Caco-2 (cell line): ENCODE measurements at places on chromosomes 5 and 9. TPM values are rescaled to one million over a fixed set of nuclear protein-coding genes. Genes with fewer than 3 reads are reported as not detected.

DNA sequence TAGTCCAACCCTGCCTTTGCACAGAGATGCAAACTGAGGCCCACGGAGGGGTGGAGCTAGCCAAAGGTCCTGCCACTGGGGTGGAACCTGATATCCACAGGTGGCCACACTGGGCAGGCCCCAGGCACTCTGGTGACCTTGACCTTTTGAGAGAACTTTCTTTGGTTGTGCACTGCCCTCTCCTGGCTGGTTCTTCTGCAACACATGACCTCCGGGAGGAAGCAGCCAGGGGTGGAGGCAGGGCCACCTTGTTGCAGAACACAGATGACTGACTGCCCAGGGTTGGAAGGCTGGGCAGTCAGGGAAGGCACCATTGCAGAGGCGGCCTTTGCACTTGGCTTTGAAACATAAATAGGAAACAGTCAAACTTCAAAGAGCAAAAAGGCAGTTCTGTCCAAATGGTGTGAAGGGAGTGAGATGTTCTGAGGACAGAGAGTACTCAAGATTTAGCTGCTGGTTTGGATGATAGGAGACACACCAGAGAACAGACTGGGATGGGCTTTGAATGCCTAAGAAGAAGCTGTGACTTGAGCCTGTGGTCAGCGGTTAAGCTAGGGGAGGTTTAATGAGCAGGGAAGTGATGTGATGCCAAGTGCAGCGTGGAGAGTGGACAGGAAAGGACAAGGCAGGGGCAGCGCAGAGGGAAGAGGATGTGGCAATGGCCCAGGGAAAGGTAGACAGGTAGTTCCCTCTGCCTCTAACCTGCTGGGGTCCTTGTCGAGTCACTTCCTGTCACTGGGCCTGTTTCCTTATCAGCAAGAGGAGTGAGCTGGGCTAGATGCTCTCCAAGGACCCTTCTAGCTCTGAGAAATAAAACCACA lies 6.8 kb upstream of the TCOF1 start:
- peak; percentile 84 for DNase-seq

DNA sequence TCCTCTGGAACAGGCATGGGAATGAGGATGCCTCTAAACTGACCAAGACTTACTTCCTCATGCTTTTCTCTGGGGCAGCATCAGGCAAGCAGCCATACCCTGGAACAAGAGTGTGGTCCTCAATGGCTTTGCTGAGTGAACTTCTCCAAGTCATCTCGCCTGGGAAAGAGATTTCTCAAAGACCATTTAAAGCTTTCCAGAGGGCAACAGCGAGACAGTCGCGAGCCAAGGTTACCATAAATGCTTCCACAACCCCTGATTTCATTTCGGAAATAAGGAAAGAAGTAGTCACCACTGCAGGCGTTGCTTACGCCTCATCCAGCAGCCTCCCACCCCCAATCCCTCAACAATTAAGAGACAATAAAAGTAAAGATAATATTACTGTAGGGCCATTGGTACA lies 1.1 kb upstream of the SNCAIP start:
- DNase-seq: no peak

- no peak for DNase-seq
Observed at GRCh38 chr5:114467729-114468128, 105.9 kb downstream of the KCNN2 start.

GRCh38 chr5:35337340-35338156 lies 107.3 kb upstream of the PRLR start:
- no peak for DNase-seq

Gene TAS2R1
- total RNA-seq: 0.56 and 0.82 TPM in 2 replicates

Gene TNC
- total RNA-seq: 11.4 and 17.6 TPM in 2 replicates

Gene OR1J2
- total RNA-seq: not detected in 2 replicates

Gene LECT2
- 0.51 and 0.70 TPM in 2 replicates for total RNA-seq

- DNase-seq: no peak
Observed at GRCh38 chr9:38768351-38768761, 48.4 kb upstream of the FAM240B start.

Gene TAF1L
- not detected in 2 replicates for total RNA-seq

DNA sequence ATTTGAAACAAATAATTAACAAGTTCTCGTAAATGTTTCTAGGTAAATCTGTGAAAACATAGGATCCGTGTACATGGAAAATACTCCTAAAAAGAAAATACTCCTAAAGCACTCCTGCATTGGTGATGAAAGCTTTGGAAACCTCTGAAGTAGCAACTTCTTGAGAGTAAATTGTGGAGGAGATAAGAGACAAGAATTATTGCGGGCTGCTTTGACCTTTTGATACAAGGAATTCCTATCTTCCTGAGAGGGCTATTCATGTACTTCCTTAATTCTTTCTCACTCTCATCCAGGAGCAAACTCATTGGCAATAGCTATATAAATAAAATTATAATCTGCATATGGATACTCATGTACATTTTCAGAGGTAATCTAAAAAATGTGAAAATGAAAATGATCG lies 158.4 kb upstream of the PIK3R1 start:
- DNase-seq: no peak

DNA sequence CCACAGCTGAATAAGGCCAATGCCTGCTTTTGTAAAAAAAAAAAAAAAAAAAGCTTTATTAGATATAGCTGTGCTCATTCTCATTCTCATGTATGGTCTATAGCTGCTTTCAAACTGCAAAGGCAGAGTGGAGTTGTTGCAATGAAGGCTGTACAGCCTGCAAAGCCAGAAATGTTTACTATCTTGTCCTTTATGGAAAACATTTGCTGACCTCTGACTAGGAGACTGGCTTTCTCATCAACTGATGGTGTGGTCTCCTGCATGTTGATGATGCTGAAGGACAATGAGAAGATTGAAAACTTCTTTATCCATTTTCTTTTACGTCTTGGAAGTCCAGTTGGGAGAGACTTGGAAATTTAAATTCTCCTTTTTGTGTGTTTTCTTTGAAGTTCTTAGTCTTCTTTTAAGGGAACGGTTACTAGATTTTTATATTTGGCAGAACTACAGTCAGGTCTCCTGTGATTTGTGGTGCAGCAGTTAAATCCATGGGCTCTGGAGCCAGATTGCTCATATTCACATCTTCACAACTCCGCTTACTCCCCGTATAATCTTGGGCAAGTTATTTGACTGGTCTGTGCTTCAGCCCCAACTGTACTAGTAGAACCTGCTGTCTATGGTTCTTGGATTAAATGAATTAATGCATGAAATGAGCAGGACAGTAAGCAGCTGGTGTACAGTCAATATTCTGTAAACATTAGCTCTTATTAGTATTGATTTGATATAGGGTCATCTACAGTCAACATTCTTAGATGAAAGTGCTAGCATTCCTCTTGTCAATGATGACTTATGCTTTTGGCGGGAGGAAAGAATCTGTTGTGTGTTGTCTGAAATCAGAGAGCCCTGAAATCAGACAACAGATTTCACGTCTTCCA lies 39.7 kb upstream of the BASP1 start:
- DNase-seq: no peak

- no peak for DNase-seq
Observed at GRCh38 chr9:14219850-14220249, 94.1 kb downstream of the NFIB start.

- no peak for DNase-seq
Observed at GRCh38 chr9:87810679-87811178, 71.9 kb upstream of the SPATA31E1 start.

DNA sequence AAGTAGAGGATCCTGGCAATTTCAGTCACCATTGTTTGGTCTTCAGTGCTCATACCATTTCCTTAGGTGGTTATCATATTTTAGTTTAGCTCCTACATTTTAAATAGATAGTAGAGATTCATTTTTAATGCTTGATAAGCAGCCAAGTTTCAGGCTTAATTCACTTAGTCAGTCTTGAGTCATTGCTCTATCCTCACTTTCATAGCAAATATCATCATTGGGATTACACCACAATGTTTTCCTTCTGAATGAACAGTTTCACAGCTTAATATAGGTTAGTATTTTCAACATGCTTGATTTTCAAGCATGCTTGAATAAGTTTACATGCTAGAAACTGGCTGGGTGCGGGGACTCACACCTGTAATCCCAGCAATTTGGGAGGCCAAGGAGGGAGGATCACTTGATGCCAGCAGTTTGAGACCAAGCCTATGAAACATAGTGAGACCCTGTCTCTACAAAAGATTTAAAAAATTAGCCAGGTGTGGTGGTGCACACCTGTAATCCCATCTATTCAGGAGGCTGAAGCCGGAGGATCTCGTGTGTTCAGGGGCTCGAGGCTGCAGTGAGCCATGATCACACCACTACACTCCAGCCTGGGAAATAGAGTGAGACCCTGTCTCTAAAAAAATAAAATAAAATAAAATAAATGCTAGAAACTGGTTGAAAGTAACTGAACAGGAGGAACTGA lies 339.9 kb downstream of the ADGRV1 start:
- DNase-seq: no peak

Gene FOXD4L4
- 0.26 and 0.32 TPM in 2 replicates for total RNA-seq

DNA sequence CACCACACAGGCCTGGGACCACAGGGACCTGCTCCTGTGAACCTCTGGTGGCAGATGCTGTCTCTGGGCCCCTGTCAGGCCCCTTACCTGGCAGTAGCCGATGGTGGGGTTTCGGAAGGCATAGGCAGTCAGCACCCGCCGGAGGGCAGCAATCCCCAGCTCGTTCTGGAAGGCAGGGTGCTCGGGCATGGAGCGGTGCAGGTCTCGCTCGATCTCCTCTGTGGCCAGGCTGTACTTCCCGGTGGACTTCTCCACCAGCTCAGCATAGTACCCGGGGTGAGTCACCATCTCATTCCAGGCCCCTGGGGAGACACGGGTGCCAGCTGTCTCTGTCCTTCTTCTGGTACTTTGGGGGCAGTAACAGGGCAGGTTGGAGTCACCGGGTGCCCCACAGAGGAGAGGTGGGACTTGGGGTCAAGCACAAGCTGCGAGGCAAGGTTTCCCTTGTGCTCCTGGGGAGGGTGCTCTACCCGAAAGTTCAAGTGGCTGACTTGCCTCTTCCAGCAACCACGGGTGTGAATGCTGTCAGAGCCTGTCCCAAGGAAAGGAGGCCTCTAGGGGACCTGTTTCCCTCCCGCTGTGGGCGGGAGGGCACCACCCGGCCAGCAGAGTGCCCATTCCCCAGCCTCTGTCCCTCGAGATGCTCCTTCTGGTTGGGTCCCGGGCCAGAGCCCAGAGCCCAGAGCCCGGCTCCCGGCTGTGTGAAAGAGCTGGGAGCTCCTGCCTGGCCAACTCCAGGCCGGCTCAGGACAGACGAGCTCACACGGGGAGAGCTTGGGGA lies 19.8 kb upstream of the MRNIP start:
- DNase-seq: no peak

DNA sequence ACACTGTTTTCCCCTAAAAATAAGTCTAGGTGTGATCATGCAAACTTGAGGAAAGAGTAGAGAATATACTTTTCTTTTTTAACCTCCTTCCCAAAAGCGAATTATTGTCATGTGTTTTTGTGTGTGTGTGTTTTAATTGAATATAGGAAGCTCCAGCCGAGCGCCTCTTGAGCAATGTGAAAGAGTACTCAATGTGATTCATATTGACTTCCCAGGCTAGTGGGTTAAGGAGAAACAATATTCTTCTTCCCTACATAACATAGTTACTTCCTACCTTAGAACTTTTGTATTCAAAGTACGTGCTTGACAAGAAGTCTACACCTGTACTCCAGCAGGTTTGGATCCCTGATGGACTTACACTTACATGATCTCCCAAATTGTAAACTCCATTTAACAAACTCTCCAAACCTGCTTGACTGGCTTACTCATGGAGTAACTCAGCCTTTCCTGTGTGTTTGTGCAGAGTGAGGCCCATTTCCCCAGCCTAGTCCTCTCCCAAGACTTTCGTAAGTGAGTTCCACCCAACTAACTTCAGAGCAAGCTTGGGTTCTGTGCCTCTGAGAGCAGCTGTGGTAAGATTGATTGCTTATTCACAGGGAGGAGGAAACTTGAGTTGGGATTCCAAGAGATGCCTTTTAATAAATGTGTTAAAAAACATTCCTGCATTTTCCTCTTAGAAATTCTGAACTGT lies 9.3 kb downstream of the SLC28A3 start:
- DNase-seq: peak; percentile 32

Gene LOX
- total RNA-seq: 4.5 and 4.9 TPM in 2 replicates

- no peak for DNase-seq
Observed at GRCh38 chr5:53067641-53068040, 41.9 kb downstream of the MOCS2 start.

GRCh38 chr5:35863159-35863558 lies 6.5 kb downstream of the IL7R start:
- no peak for DNase-seq

DNA sequence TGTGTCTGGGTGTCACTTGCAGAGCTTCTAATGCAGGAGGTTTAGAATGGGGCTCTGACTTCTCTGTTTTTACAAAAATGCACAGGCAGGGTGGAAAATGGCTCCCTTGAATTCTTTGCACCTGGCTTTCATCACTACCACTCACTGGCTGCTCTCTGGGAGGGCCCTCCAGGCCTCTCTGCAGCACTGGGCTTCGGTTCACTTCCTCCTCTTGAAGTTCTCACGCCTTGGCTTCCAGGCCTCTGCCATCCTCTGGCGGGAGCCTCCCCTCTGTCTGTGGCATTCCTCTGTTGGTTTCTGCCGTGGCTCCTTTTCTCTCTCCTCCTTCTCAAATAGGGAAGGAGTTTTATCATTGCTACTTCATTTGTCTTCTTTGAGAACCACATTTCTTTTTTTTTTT lies 2.8 kb upstream of the PRLR start:
- DNase-seq: no peak

Gene PRR16
- not detected in 2 replicates for total RNA-seq

Gene ANGPTL2
- total RNA-seq: not detected in 2 replicates

DNA sequence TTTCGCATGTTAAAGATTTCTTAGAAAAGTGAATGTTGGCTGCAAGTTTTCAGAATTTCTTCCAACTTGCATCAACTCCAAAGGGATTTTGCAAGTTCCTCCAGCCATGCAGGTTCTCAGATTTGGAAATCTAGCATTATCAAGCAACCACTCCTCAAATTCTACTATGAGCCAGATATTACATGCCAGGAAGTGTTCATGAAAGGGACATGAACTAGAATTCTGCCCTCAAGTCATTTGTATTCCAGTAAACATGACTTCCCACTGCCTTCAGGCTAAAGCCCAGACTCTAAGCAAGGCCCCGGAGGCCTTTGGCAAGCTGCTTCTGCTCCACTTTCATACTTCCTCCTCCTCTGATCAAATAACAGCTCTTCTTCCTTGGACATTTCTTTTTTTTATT lies 111.3 kb upstream of the PAPPA start:
- DNase-seq: no peak

DNA sequence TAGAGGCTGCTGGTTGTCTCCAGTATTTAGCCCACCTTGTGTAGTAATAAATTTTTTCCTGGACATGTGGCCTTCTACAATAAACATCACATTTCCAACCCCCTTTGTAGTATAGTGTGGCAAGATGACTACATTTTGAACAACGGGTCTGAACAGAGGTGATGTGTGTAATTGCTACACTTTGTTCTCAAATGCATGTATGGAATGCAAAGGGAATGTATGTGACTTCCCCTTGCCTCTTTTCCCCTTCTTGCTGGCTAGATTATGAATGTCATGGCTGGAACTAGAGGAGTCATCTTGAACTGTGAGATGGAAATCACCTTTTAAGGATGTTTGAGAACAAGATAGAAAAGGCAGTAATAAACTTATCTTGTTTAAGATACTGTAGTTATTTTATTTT lies 54.5 kb downstream of the PRR16 start:
- no peak for DNase-seq

DNA sequence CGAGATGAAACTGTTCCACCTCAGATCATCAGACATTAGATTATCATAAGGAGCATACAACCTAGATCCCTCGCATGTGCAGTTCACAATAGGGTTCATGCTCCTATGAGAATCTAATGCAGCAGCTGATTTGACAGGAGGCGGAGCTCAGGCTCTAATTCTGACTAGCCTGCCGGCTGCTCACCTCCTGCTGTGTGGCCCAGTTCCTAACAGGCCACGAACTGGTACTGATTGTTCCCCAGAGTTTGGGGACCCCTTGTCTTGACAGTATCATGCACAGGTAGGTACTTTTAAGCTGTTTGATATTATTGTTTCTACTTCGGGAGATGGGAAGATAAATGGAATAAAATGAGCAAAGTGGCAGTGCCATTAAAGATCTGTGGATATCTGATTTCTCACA lies 66.9 kb downstream of the ZCCHC7 start:
- no peak for DNase-seq
